Sigmoid colon (tissue), 7 donors: ENCODE measurements at places on chromosomes 12 and 14. TPM values are rescaled to one million over a fixed set of nuclear protein-coding genes. Genes with fewer than 3 reads are reported as not detected.
A peak's percentile ranks its signal among the peaks of the same experiment; 100 is the strongest.

GRCh38 chr14:103528587-103529382, at the start of gene TRMT61A:
TRMT61A (plus strand) TSS chr14:103529196; CDS start chr14:103529979, 783 bp downstream.
- H3K27me3 ChIP-seq = no peaks in the 10 kb centered on the region
- peak; percentile 98 for DNase-seq
- peak within 1 kb of the TSS; percentile 96 for H3K4me3 ChIP-seq
- peaks cover 7% of the 10 kb centered on the region for H3K36me3 ChIP-seq
- no peaks in the 10 kb centered on the region for H3K4me1 ChIP-seq
- H3K27ac ChIP-seq = peak within 1 kb of the TSS; percentile 90

- peaks cover 13% of the 10 kb centered on the region for H3K4me1 ChIP-seq
- no peak overlapping the region for H3K4me3 ChIP-seq
- DNase-seq = no peak
These were observed 392.0 kb downstream of the LRIG3 start for GRCh38 chr12:58528271-58528670.

- H3K4me1 ChIP-seq = no peaks in the 10 kb centered on the region
- H3K36me3 ChIP-seq = peaks cover 97% of the 10 kb centered on the region
- no peak overlapping the region for H3K27ac ChIP-seq
- no peaks in the 10 kb centered on the region for H3K27me3 ChIP-seq
- H3K4me3 ChIP-seq = no peak overlapping the region
These were observed 16.7 kb downstream of the KMT2D start for GRCh38 chr12:49043856-49044258.

DNA sequence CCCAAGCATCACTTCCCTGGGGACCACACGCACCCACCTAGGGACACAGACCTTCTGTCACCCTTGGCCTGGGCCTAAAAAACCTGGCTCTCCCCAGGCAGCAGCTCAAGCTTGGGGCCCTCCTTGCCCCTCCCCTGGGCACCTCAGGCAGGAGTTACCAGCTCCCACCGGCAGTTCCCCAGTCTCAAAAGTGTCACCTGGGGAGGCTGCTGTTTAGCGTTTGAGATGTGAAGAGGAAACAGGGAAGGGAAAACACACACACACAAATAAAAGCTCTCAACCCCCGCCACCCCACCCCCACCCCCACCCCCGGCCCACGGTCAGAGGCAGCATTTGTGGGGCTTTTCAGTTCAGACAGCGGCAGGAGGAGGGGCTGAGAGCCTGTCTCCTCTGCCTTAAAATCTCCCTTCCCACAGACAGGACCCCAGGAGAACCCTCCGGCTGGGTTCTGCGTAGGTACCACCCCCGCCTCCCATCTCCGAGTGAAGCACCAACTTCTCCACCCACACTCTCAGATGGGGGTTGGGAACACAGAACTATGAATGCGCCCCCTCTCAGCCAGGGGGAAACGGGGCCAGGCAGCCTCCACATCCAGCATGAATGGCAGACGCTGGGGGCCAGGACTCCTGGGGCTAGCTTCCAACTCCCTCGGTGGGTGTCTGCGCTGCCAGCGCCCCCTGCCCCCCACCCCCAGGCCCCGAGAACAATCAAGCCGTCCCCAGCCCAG, 3.0 kb downstream of the NCOR2 start:
- H3K4me3 ChIP-seq = peak overlapping the region; percentile 96
- H3K27me3 ChIP-seq = no peaks in the 10 kb centered on the region
- peaks cover 75% of the 10 kb centered on the region for H3K4me1 ChIP-seq
- no peaks in the 10 kb centered on the region for H3K36me3 ChIP-seq

- H3K27ac ChIP-seq = no peak overlapping the region
- H3K27me3 ChIP-seq = no peaks in the 10 kb centered on the region
- H3K4me1 ChIP-seq = no peaks in the 10 kb centered on the region
- H3K4me3 ChIP-seq = no peak overlapping the region
- no peak for DNase-seq
- no peaks in the 10 kb centered on the region for H3K36me3 ChIP-seq
These were observed 47.5 kb downstream of the GSC start for GRCh38 chr14:94722397-94722796.

DNA sequence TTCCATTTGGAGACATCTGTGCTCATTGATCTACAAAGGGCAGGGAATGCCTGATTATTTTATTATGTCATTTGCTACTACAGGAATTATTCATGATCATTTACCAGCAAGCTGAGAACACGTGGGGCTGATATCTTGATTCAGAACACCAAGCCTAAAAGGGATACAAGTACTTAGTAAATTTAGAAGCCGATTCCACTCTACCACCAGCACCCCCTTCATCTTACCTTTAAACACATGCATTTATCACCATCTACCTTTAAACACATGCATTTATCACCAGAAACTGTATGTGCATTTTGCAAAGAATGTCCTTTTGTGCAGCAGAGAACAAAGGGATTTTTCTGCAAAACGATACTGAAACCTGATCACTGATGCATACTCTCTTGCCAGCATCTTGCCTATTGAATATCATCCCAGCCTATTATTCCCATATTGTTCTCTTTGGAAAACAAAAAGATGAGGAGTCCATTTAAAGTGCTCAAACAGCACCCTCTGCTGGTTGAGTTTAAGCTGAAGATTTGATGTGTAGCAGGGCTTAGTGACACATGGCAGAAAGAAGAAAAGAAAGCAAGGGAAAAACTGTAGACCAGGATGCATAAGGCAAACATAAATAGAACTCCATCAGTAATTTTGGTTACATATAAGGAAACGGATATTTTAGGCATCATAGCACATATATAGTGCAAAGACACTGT, 132.6 kb upstream of the PLEKHG7 start:
- DNase-seq = peak; percentile 75
- H3K27me3 ChIP-seq = no peaks in the 10 kb centered on the region
- H3K36me3 ChIP-seq = no peaks in the 10 kb centered on the region
- peak overlapping the region; percentile 11 for H3K27ac ChIP-seq

GRCh38 chr12:19055589-19055988, 73.9 kb upstream of the PLEKHA5 start:
- no peak for DNase-seq
- no peaks in the 10 kb centered on the region for H3K36me3 ChIP-seq

DNA sequence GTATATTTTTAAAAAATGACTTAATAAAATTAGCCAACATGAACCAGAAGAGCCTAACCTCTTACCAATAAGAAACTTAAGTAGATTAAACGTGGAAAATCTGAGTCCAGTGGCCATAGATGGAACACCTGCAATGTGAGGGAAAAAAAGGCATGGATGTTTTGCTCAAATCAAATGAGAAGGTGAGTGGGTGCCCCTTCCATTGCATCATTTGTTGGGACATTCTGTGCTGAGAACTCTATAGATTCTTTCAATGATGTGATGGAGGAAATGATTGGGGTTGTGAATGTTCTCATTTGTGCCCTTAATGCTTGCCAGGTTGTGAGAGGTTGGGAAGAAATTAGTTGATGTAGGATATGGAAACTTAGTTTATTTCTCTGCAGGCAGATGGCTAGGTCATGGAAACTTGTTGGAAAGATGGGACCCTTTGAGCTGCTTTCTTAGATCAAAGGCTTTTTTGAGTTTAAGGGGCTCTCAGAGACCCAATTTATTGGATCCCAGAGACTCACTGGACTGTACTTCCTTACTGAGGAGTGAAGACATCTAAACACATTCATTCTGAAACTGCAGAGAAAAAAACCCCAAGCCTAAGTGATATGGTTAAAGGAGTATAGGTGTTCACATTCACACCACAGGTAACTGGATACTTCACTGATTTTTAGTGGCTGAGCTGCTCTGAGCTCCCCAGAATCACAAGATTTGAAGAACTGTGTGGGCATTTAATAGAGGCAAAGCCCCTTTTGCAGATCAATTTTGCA, 95.9 kb downstream of the DACT1 start:
- H3K27me3 ChIP-seq = no peaks in the 10 kb centered on the region
- DNase-seq = no peak

The WDHD1 gene
- 0.66 TPM for total RNA-seq

The TSPAN11 gene
- total RNA-seq = 18.9 TPM

The DUSP16 gene
- 8.6 TPM for total RNA-seq

The C12orf42 gene
- total RNA-seq = not detected
